ENCODE measurements at places on chromosomes 2 and 18.
A peak's percentile ranks its signal among the peaks of the same experiment; 100 is the strongest.

DNA sequence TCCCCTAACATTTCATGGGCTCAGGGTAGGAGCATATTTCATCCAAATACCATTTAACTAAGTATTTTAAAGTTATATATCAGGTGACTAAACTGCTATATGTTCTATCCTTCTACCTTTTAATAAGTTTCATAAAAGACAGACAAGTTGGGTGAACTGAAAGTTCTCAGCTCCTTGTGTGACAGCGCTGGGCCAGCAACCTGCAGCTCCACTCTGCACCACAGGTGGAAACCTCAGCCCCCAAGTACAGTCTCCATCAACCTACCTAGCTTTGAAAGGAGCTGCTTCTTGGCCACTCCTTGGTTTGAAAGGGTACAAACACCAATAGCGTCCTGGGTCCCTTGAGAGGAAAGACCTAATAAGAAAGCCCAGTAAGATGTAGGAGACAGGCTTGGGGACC lies 177.9 kb downstream of the PDE1A start:
- DNase-seq, result no peak

DNA sequence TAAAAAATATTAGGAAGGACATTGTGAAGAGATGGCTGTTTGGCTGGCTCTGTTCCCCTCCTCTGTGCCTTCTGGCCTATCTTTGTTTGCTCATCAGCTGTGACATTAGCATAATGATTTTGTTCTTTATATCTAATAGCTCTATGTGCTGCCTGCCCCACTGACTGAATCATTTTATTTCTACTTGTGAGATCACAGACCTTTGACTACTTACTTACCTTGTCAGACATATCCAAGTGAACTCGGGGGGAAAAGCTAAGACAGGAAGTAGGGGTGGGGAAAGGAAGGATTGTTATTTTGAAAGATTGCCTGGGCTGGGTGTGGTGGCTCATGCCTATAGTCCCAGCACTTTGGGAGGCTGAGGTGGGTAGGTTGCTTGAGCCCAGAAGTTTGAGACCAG lies 104.2 kb downstream of the ASAP2 start:
- DNase-seq, result no peak

DNA sequence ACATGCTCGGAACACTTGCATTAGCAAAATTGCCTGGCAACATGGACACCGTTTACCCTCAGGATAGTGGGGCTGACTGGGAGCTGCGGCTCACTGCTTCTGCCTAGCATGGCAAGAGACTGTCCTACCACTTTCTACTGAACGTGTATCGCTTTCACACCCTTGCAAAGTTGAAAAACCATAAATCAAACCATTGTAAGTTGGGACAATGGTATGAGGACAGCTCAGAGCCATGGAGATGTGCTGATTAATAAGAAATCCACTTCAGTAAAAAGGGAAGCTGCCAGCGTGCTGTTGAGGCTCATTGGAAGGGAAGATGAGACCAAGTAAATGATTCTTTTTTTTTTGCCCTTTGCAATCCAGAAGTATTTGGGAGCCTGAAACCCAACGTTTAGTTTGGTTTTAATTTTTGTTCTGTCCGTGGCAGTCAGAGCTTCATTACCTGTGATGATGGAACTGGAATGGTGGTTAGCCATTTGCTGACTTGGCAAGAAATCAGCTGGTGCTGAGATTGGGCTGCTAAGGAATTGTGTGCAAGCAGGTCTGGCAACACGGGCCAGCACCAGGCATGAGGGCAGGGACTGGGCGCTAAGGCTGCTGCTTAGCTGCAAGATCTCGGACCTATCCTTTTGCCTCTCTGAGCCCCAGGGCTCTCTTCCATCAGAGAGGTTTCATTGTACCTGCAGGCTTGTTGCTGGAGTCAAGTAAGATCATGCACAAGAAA lies 75.5 kb upstream of the HS6ST1 start:
- no peak for DNase-seq

DNA sequence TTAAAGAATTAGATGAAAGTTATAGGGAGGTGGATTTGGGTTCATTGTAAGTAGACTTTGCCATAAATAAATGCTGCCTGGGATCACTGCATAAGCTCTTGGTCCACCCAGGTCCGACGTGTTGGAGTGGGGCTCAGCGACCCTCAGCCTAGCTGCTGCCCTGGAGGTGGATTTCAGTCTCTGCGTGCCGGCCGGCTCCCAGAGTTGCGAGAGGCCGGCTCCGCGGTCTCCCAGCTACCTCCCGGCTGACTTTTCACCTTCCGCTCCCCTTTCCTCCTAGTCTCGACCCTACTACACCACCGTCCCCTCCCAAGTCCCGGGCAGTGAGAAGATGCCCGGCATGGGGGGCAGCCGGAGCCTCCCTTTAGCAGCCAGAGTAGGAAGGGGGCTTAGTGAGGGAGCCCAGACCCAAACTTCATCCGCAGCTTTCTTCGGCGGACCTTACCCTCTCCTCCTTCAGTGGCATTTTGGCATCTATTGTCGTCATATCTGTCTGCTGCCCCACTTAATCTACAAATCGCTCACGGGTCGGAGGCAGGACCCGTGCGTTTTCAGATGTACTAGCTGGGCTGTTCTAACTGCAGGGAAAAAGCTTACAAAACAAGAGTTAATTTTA lies 8.1 kb downstream of the EMX1 start:
- no peak for DNase-seq

GRCh38 chr18:48544116-48544515 lies 5.3 kb downstream of the CTIF start:
- no peak for DNase-seq

DNA sequence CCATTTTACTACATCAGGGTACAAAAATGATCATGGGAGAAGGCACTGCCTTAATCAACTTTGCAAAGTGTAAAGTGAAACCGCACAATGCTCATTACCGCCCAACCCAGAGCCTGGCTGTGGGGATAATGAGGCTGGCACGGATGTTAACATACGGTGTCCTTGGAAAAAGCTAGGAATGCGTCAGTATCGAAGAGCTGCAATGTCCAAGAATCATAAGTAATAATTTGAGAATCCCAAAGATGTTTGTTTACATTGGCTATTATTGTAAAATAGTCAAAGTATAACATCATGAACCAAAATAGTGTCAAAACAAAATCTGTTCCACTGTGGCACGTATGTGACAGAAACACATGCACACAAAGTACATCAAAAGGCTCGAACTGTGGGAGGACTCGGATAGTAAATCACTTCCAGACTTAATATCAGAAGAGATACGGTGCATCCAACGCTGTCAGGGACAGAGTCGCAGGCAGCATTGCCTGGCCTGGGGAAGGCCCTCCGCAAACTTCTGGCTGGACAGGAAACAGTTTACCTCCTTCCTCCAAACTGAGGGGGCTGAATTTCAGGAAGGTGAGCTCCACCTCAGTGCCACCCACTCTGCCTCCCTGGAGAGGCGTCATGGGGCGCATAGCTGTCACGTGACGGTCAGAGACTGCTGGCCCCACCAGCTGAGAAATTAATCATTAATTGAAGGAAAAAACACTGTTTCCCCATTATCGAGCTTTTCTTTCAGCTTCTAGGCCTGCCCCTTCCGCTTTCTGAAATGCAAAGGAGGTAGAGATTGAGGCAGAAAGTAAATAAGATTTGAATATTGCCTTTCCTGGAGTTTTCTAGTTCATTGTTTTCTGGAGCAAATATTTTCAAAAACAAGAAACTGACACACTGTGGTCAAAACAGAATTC lies 1.8 kb upstream of the ID2 start:
- no peak for DNase-seq

GRCh38 chr2:38442643-38443541 lies 65.8 kb upstream of the ATL2 start:
- no peak for DNase-seq

GRCh38 chr18:75530566-75531211 lies 103.2 kb upstream of the SMIM21 start:
- no peak for DNase-seq

DNA sequence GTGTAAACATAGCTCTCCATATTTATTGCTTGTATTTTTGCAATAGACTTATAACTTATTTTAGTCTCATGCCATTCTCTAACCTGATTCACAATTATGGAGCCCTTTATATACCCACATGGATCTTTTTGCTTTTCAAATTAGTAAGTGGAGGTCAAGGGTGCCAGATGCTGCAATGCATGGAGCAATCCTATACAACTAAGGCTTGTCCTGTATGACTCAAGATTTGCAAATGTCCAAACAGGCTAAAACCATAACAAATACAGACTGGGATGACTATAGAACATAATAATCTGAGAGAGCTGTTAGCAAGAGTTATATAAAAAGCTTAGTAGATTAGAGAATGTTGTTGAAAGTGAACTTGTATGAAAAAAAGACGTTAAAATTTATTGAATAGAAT lies 690.4 kb upstream of the NRXN1 start:
- DNase-seq, result no peak

DNA sequence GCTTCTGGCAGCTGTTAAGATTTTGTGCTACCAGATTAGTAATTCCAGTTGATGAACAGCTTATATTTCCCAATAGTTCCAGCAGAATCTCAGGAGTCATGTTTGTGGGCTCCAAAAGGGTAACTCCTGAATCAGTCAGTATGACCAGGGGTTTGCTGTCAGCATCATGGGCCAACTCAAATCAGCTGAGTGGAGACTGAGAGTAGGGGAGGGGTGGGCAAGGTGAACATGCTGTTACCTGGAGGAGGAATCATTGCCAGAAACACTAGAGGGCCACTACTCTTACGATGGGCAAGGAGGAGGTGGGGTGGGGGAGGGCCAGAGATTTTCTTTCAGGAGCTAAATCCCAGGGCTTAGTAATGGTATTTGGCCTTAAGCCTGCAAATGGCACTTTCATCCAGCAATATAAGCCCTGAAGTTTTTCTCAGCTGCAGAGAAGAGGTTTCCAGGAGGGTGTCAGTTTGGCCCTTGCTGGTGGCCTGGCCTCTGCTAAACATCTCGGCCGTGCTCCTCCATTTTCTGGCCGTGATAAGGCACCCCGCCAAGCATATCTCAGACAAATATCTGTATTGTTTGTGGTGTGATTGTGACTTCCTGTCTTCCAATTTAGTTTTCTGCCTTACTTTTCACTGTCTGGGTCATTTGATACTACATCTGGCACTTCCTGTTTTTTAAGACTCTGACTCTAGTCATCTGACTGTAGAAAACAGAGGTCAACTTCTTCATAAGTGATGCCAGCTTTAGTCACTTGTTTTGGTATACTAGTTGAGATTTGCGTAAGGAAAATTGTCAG lies 120.5 kb upstream of the CXCR4 start:
- DNase-seq, result peak; percentile 49

DNA sequence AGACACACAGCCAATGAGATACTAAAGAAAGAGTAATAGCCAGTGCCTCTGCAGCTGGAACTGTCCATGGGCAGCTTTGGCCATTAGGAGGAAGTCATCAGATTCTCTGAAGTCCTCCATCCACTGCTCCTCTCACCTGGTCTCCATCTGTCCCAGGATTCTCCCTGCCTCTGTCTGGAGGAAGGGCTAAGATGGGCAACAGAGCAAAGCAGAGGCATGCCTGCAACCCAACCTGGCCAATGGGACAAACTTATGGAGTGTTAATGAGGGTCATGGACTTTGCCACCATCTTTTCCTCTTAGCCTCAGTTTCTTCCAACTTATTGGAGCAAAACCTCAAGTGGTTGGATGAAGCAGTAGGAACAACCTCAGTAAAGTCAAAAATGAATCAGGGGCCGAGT lies 91.5 kb upstream of the SIX3 start:
- DNase-seq, result no peak

GRCh38 chr2:111940333-111941196 lies 42.2 kb downstream of the MERTK start:
- DNase-seq, result no peak

Data from activated effector memory CD4-positive, alpha-beta T cell treated with Interleukin-2 at 50 U/mL for 16 hours (primary cell).